Skeletal muscle cell (primary cell): ENCODE measurements at places on chromosomes 6 and 20.

DNA sequence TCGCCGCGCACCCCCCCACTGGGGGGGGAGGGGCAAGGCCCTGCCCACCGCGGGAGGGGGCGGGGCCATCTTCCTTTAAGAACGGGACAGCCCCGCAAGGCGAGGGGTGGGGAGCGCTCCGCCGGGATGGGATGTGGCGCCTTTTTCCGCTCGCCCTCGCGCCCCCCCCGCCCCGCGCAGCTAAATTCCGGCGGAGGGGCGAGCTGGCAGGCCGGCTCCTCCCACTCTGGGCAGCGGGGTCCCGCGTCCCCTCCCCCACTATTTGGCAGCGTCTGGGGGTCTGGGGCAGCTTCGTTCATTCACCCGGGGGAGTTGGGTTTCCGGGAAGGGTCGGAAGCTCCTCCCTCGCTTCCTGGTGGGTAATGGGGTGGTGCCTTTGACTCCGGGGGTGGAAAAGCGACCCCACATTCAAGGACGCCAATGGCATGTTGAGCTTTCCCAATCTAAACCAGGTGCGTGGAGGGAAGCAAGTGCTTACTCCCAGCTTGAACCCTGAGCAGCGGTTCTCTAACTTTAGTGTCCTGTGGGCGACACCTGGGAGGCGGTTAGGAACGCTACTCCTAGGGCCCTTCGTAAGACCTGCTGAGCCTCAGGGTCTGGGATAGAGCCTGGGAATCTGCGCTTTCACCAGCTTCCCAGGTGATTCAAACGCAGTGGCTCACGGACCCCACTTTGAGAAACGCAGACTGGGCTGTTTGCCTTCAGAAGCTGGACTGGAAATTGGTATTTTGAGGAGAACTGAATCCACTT is 927 bp downstream of the ASXL1 start:
- DNase-seq: no peak

- no peak for DNase-seq
Observed at GRCh38 chr6:65524232-65524631, 182.8 kb downstream of the EYS start.

- no peak for DNase-seq
Observed at GRCh38 chr6:88952065-88952704, 11.2 kb downstream of the RNGTT start.

- DNase-seq: no peak
Observed at GRCh38 chr6:153207006-153207405, 75.9 kb upstream of the RGS17 start.

GRCh38 chr20:61931476-61932198 is 134.0 kb downstream of the TAF4 start:
- DNase-seq: no peak

DNA sequence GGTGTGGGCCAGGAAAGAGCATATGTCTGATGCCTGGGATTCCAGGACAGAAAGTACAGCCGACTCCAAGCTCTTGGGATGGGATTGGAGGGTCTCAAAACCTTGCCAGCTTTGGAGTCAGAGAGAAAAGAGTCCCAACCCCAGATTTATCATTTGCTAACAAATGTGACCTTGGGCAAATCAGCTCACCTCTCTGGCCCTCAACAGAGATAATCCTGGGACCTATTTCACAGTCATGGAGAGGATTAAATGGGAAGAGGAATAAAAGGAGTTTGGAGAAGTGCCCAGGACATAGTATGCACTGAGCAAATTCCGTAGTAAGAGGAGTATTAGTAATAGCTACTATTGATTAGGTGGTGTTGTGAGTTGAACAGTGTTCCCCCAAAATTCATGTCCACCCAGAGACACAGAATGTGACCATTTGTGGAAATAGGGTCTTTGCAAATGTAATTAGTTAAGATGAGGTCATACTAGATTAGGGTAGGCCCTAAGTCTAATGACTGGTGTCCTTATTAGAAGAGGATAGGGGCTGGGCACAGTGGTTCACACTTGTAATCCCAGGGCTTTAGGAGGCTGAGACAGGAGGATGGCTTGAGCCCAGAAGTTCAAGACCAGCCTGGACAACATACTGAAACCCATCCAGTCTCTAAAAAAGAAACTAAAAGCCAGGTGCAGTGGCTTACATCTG is 17.1 kb downstream of the RIPOR3 start:
- DNase-seq: no peak

GRCh38 chr20:45621593-45621992 is 7.9 kb upstream of the WFDC10A start:
- DNase-seq: no peak

GRCh38 chr20:17610566-17611289 is 40.9 kb downstream of the DSTN start:
- no peak for DNase-seq
